ENCODE measurements at places on chromosomes 11 and 22.
A peak's percentile ranks its signal among the peaks of the same experiment; 100 is the strongest.

GRCh38 chr11:78253797-78254196 is 65.1 kb downstream of the USP35 start:
- DNase-seq: no peak

DNA sequence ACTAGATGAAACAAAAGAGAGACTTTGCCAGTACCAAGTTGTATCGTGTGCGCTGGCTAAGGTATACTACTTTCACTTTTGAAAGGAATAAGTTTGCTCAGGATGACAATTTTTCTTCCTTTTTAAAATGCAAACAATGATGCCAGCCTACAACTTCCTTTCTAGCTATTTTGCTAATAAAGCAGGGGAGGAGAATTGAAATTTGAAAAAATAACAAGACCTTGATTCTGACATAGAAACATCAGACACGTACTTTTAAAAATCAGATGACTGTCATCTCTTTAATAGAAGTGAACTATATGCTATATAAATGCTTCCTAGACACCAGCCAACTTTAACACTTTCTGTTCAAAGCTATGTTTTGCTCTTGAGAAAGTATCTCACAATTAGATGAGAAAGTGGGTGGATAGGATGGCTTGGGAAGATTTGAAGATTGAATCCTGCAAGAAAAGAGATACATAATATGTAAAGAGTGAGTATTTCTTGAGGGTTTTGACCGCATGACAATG is 41.7 kb upstream of the BLID start:
- DNase-seq: no peak

DNA sequence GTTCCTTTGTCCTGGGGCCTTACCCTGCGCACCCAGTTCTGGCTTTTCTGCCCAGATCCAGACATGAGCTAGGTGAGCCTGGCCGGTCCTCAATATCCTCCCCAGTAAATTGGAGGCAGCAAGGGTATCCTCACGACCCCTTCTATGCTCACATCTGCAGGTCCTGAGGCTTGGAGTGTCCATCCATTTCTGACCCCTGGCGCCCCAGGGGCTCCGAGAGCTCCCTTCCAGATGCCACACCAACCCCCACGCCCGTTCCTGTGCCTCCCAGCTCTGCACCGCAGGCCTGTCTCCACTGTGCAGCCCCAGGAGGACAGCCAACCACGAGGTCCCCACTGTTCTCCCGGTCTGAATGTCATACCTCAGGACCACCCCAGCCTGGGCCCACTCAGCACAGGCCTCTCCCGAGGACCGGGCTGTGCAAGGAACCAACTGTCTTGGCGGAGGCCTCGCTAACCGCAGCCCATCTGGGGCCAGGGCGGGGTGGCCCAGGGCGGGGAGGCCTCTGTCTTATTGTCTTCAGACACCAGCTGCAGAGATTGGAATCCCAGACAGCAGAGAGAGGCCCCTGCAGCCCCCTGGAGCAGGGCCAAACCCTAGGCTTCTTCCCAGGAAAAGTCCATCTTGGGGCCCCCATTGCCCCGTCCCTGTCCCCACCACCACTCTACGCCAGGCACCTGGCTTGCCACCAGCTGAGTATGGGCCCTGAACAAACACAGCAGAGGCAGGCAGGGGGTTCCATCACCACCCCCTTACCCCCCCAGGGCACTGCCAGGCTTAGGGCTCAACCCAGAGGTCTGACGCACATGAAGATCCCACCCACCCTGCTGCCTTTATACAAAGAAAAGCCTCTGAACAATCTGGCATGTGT is 39.3 kb downstream of the ALX4 start:
- DNase-seq: no peak

- DNase-seq: no peak
Observed at GRCh38 chr22:27629908-27630673, 171.5 kb downstream of the MN1 start.

DNA sequence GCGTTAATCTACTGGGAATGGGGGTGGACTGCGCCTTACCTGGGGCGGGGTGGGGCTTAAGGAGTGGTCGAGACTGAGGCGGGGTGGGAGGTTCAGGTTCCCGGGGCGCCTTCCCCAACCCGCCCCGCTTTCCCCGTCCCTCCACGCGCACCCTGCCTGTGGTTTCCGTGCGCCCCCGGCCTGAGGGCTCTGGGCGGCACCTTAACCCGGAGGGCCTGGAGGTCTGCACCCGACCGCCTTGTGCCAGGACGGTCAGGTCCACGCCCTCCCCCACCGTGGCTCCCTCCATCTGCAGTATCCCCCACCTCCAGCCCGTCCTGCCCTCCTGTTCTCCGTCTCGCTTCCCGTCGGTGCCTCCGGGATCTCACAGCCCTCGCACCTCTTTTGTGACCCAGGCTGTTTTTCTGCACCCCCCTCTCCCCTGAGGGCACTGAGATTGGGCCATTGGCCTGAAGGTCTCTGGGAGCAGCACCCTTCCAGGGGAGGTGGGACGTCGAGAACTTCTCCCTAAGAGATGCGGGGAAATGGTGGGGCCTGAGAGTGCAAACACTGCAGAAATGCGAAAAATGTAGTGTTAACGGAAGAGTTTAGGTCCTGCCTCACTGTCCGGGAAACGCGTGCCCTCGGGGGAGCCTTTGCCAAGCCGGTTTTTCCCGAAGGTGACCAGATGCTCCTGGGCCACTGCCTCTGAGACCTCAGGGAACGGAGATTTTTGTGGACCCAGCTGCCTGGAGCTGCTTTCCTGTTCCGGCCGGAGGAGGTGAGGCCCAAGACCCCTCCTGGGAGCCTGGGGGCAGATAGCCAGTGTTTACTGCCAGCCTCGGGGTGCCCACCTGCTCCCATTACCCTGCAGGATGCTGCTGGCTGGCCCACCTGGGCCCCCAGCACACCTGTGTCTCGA is 1.2 kb upstream of the ASCL2 start:
- DNase-seq: no peak

DNA sequence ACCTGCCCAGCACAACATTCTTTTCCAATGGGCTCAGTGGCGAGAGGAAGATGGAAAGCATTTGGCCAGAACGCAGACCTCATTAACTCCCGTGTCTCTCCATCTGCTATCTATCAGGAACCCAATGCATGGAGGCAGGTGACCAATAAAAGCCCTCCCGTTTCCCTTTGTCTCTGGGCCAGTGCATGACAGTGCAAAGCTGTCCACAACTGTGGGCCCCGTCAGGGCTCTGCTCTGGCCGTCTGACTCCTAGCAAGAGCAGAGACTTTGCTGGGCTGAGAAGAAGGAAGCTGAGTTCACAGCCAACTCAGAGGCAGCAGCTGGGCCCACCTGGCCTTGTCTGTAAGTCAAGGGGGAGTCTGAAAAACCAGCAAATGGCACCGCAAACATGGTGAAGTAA is 177.8 kb downstream of the TENM4 start:
- DNase-seq: no peak

DNA sequence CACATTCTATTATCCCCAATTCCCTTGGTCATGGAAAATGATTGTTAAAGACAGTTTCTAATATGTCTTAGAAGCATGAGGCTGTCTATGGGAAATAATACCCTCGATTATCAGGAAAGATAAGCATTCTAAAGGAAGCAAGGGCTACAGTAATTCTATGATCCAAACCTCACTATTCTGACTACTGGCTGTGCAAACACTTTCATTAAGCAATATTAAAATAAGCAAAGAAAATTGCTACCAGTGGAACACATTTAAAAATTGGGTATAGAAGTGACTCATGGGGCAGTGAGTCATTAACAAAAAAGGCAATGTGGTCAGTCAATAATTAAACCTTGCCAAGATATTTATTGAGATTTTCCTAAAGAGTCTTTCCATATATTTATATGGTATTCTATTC is 1415.2 kb upstream of the TENM4 start:
- DNase-seq: no peak

DNA sequence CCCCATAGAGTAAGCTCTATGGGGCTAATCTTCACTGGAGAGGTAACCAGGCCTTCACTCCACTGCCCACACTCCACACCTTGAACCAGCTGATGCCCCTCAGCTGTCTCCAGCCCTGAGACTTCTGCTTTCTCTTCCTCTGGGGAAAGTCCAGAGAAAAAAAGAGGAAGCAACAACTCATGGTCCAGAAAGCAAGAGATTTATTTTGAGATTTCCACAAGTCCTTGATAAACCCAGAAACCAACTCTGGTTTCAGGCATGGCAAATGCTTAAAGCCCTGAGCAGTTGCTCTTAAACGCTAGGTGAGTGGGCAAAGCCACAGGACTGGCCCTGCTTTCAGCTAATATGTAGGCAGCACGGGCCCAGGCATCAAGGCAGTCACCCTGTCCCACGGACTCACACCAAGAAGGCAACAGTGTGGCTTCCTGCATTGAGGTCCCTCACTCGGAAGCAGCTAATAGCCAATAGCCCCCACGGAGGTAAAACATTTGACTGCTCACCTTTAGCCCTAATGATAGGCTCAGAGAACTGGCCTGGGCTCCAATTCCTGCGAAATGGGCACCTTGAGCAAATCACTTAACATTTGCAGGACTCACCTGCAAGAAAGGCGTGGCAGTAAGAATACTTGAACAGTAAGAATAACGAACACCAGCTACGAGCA is 4.3 kb downstream of the CYB561A3 start:
- DNase-seq: no peak

DNA sequence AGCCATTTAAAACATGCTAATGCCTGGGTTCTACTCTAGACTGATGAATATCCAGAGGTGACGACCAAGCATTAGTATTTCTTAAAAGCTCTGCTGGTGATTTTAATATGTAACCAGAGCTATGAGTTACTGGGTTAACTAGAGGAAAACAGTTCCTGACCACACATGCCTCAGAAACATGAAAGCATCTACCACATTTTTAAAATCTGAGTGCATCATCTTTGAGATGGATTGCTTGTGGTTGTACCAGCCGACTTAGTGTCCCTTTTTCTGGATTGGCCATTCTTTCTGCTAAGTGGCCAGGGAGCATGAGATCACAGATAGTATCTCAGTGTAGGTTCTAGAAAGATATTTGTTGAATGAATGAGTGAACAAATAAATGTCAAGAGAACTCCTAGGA is 152.4 kb downstream of the NTM start:
- DNase-seq: no peak

- DNase-seq: no peak
Observed at GRCh38 chr22:27295040-27295439, 506.5 kb downstream of the MN1 start.

DNA sequence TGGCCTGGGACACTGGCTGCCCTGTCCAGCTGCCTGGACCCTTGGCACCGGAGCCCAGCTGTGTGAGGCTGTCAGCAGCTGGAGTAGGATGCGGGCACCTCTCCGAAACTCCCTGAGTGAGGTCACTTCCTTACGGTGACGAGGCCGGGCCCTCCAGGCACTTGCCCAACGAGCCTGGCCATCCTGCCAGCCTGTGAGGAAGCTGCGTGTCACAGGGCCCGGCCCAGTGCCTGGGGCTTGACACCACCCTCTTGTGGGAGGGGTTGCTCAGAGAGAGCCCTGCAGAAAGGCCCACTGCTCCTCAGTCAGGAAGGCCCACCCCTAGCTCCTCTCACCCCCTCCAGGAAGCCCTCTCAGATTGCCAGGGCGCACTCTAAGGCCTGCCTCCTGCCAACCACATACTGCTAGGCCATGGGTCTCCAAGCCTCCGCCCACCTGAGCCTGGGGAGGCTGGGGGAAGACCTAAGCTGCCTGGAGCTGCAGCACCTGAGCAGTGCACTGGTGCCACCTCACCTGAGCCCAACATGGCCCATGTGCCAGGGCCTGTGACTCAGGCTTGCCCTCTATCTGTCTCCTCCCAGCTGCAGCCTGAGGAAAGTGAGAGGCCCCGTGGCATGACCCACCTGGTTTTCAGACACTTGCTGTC is 4.3 kb upstream of the PHLDA2 start:
- no peak for DNase-seq

DNA sequence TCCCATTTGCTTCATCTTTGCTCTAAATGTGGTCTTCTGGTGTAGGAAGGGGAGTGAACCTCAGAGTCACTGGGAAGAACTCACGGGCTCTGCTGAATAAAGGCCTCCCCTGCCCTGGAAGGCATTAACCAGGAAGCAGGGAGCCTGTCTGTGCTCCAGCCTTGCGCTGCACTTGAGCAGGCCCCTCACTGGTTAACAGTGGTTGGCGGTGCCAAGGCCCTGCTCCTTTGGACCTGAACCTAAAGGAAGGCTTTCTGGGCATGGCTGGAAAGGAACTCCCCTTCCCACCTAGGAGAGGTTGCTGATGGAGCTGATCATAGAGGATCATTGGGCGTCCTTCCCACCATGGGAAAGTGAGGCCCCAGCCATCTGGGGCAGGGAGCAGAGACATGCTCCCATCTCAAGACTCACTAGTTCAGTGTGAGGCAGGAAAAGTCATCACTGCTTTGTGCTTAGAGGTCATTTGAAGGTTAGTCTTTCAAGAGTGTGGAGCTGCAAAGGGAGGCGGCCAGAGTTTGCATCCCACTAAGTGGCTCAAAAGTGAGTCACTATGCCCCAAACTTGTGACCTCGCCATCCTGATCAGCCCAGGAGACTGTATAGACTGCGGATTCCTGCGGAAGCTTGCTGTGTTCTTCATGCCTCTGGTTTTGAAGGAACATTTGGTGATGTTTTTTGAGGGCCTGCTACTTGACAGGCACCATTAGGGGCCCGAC is 50.4 kb downstream of the DBX1 start:
- DNase-seq: no peak

GRCh38 chr11:86174101-86175046 is 70.2 kb upstream of the EED start:
- peak; percentile 25 for DNase-seq

DNA sequence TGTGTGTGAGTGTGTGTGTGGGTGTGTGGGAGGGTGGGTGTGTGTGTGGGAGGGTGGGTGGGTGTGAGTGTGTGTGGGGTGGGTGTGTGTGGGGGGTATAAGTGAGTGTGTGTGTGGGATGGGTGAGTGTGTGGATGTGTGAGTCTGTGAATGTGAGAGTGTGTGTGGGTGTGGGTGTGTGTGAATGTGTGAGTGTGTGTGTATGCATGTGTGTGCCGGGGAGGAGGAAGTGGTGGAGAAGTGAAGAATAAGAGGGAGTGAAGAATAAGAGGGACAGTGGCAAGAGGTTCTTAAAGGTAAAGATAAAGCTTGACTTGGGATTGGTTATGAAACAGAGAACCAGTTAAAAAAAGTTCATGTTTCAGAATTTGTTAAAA is 54.0 kb downstream of the PRR5L start:
- no peak for DNase-seq

GRCh38 chr11:110287537-110287936 is 8.9 kb downstream of the RDX start:
- no peak for DNase-seq

DNA sequence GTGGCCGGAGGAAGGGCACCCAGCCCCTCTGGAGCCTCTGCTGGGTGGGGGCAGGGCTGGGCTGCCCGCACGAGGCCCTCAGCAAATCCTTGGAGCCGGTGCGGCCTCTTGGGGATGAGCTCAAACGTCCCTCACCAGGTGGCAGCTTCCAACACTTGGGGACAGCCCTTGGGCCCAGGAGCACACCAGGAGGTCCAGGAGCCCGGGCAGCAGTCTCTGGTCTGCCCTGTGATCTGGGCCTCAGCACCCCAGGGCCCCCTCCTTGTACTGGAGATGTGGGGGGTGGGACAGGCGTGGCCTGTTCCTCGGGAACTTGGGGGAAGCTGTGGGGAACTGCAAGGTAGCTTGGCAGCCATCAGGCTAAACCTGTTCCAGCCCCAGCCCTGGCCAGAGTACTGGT is 40.0 kb downstream of the MOB2 start:
- no peak for DNase-seq

Data from esophagus squamous epithelium (tissue), 5 donors.